NCI-H1105 (cell line): ENCODE measurements at places on chromosomes 12 and 14.

DNA sequence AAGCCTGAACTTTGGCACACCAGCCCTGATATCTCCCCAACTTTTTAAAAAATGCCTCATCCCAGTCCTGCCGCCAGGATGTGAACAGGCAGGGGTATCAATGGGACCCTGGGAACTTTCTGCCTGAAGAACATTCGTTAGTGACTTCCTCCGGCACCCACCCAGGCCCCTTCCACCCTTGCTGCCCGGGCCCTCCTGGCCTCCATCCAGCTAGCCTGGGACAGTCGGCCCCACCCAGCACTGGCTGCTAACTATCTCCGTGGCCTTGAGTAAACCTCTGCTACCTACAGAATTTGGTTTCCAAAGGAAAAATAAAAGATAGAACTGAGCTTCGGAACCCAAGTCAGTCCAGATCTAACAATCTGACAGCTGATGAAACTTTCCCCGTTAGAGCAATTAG lies 14.3 kb downstream of the SCARB1 start:
- no peak for DNase-seq

- no peak for DNase-seq
Observed at GRCh38 chr14:61477712-61478462, 156.5 kb downstream of the PRKCH start.

GRCh38 chr12:64170730-64171129 lies 51.4 kb downstream of the KICS2 start:
- no peak for DNase-seq

DNA sequence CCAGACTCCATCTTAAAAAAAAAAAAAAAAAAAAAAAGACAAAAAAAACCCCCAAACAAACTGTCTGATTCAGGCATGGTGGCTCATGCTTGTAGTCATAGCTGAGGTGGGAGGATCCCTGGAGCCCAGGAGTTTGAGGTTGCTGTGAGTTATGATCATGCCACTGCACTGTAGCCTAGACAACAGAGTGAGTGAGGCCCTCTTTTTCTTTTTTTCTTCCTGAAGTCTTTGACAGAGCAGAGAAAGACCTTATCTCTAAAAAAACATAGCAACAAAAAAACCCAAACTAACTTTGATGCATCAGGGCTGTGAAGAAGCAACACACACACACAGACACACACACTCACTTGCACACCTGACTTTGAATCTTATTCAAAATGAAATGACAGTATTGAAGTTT lies 7.7 kb upstream of the AMN1 start:
- no peak for DNase-seq

DNA sequence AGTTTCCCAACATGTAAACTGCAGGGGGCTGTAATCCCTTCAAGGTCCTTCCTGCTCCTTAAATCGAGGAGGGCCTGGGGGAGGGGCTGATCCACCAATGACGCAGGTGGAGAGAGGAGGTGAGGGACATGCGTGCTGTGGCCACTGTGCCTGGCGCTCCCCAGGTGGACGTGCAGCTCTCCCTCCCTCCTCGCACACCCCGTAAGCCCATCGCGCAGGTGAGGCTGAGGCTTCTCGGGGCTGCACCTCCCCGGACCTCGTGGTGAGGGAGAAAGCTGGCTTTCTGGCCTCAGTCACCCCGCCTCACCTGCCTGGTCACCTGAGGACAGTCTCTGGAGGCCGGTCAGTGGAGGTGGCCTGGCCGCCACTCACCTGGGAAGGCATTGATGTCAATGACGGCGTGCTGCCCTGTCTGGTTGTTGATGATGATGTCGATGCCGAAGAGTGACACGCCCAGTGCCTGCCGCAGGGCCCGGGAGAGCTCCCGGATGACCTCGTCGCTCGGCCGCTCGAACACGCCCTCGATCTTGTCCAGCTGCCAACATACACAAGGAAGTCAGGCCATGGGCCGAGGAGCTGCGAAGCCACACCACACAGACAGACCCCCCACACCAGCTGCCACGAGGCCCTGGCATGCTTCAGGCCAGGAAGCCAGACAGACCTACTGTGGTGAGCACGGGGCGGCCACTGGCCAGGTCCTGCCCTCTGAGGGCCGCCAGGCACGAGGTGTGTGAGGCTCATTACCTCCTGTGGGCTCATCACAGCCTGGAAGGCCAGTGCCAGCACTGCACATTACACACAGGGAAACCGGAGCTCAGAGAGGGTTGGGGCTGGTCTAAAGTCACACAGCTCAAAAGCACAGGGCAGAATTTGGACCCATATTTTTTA lies 23.3 kb downstream of the CHGA start:
- DNase-seq, result no peak

DNA sequence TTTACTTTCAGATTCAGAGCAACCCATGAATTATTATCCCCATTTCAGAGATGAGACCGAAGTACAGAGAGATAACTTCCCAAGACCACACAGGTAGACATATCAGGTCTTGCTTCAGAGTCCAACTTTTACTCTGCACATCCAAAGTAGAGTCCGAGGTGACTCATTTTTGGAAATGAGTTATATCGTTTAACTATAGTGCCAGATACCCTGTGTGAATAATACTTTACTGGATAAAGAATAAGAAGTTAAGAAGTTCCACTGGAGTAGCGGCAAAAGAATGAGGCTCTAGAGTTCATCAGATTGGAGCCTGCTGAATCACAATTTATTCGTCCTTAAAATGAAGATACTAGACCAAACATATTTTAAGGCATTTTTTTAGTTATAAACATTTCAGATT lies 124.7 kb downstream of the EPS8 start:
- no peak for DNase-seq

DNA sequence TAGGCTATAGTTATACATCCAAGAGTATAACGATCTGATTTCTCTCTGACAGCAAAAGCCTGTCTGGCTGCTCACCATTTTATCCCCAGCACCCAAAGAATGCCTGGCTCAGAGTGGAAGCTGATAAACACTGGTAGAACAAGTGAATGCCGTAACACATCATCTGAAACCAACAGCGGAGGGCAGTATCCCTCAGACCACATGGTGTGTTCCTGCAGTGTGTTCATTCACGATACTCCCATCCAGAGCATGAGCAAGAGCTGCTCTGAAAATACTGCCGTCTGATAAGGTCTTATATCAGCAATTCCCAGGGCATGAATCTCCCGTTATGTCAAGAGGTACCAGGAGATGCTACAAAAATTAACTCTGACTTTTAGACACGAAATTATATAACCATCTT lies 95.9 kb downstream of the TTC7B start:
- no peak for DNase-seq

DNA sequence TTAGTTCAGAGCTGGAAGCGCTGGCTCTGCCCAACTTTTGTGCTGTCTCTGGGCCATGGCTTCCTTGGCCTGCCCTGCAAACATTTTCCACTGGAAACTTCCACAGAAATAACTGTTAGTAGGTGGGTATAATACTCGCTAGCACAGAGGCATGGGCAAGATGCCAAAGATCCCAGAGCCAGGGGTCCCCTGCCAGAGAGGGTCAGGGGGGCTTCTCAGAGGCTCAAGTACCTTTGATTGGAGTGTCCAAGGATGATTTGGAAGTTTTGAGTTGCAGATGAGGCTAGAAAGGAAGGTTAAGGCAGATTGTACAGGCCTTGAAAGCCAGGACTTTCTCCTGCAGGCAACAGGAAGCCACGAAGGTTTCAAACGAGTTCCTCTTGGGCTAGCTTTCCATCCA lies 187.6 kb downstream of the DICER1 start:
- DNase-seq, result no peak

DNA sequence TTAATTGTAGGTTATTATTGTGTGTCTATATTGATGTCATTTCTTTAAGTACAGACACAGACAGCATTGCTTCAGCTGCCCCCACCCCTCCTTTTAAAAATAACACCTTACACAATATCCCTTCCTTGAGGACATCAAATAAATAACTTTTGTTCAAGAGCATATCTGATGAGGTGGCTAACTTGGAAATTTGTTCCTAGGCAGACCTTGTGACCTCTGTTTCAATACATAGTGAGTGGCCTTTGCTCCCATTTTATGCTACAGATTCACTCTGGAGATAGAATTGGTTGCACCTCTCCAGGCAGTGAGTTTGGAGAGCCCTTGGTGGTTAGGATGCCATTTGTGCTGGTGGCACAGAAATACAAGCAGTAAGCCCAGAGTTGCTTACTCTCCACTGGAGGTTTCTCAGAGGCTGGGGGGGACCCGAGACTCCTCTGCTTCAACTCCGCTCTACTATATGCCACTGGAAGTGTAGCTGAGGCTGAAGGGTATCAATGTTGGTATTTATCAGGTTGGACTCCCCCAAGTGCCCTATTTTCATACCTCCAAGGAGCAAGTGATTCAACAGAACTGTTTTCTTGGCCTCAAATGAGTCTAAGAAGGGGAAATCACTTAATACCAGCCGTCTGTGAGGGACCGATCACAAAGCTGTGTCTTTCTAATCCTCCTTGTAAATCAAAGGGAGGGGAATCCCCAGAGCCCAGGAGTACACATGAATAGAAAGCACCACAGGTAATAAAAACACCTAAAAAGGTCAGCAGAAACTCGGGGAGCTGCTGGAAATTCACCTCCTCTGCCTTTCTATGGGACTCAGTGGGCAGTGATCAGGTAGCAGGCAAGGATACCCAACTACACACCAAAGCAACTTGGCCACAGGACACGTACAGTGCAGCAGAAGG lies 463.1 kb downstream of the RAD51B start:
- DNase-seq, result no peak

DNA sequence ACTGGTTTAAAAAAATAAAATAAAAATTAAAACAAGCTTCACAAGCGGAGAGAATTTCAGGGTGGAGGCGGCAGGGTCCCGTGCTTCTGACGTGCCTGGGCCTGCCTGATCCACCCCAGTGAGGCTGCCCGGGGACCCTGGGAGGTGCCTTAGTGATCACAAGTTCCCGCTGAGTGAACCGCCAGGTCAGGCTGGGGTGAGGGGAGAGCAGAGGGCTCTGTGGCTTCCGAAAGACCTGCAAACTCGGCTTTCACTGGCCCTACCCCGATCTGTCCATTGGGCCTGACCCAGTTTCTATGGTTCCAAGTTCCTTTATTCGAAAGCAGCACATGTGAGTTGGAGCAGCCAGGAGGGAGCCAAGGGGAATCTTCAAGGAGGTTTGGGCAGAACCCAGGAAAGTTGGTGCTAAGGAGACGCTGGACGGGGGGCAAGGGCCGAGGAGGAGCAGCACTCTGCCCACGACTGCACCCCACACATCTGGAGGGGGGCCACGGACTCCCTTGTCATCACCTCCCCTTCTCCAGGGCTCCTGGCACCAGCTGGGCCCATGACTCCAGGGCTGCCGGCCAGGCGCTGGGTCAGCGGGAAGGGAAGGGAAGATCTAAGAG lies 12.9 kb downstream of the MMP14 start:
- DNase-seq, result no peak

DNA sequence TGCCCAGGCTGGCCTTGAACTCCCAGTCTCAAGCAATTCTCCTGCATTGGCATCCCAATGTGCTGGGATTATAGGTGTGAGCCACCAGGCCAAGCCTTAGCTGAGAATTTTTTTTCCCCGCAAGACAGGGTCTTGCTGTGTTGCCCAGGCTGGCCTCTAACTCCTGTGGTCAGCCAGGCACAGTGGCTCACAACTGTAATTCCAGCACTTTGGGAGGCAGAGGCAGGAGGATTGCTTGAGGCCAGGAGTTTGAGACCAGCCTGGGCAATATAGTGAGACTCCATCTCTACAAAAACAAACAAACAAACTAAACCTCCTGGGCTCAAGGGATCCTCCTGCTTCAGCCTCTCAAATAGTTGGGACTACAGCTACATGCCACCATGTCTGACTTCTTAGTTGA lies 27.3 kb downstream of the DEPDC4 start:
- no peak for DNase-seq

- DNase-seq, result peak; percentile 12
Observed at GRCh38 chr14:105974902-105975301, 448.5 kb downstream of the TMEM121 start.

DNA sequence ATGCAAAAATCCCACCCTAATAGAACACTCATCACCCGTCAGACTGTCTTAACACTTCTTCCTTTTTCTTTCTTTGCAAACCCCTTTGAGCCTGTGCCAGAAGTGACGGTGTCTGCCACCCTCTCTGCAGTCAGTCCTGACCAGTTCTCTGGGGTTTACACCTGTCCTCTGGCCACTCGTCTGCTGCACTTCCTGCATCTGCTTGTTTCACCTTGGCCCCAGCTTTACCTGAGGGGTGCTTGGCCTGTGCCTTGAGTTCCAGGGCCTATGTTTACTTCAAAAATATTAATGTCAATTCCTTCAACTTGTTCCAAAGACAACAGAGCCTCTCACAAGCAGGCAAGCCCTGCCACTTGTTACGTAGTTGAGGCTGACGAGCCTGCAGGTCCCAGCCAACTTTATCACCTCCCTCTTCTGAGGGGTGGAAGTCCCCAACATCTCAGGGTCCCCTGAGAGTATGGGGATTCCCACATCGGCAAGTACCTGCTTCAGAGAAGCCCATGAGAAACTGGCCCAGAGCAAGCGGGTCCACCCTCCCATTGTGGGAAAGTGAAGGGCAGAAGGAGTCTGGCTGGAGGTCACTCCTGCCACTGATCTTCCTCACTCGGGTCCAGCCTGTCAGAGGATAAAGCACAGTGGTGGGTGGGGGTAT lies 205.4 kb downstream of the DAD1 start:
- DNase-seq, result no peak
